IMR-90 (cell line): ENCODE measurements at places on chromosomes 16 and 17. TPM values are rescaled to one million over a fixed set of nuclear protein-coding genes. Genes with fewer than 3 reads are reported as not detected.

Gene CCL1
- total RNA-seq: not detected in 2 replicates

Gene EIF3C
- total RNA-seq: 132 and 184 TPM in 2 replicates

Gene KRTAP1-1
- 0.83 and 0.90 TPM in 2 replicates for total RNA-seq

GRCh38 chr16:73616166-73616753, 568.3 kb upstream of the ZFHX3 start:
- no peak for DNase-seq

GRCh38 chr17:7484919-7485377, 782 bp downstream of the POLR2A start:
- no peak for DNase-seq

- DNase-seq: peak; percentile 34
Measured at GRCh38 chr16:67804853-67805542, 1.4 kb downstream of the RANBP10 start.

DNA sequence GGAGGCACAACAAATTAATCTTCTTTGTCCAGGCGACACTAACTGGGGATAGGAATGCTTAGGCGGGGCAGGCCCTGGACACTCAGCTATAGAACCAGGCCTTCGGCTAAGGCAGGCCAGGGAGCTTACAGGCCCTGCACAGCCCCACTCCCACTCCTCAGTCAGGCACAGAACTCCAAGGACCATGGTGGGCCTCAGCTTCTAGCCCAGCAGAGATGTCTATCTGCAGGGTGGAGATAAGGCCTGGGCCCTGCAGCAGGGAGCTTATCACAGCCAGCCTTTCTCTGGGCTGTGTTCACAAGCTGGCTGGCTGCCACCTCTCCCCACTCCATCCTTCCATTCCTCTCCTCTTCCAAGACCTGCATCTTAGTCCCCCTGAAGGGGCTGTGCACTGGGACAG, 68.1 kb downstream of the TMEM132E start:
- DNase-seq: no peak

GRCh38 chr16:30444231-30445148, 1.2 kb downstream of the SEPHS2 start:
- DNase-seq: no peak

DNA sequence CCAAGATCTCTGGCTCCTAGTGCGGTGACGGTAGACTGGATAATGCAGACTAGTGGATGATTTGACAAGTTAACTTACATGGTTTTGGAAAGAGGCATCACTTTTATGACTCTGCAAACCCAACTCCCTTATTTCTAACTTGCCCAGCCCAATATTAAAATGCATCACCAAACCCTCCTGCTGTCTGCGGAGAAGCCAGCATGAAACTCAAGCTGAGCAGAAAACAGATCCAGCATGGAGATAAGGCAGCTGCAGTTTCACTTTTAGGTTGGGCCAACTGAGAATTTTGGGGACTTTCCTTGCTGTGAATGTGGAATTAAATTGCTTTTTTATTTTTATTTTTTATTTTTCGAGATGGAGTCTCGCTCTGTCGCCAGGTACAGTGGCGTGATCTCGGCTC, 27.8 kb downstream of the CDH1 start:
- no peak for DNase-seq

DNA sequence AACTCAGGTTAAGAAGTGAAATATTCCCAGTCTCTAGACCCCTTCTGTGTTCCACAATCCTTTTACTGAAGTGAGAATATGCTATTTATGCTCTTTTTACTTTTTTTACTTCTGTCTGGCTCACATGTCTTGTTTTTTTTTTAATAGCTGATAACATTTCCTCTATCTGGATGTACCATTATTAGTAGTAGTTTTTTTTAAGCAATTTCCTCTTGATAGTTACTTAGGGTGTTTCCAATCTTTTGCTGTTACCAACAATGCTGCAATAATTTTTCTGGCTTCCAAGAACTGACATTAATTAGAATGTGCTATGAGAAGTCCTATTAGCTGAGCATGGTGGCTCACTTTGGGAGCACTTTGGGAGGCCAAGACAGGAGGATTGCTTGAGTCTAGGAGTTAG, 32.0 kb downstream of the KSR1 start:
- DNase-seq: no peak

GRCh38 chr17:55254375-55254774, 10.4 kb upstream of the HLF start:
- DNase-seq: no peak

DNA sequence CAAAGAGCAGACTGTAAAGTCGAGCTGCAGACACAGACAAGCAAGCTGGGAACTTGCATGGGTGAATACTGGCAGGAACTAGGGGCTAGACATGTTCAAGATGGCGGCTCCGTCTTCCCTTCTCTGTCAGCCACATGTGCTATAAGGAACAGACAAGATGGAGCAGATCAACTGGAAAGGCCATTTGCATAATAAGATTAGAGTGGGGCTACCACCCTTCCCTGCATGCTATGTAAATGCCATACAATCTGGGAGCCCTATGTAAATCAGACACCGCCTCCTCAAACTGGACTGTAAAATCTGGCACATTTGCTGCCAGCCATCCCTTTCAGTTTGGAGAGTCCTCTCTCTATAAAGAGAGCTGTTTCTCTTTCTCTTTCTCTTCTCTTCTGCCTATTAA, 640.1 kb upstream of the CDH8 start:
- DNase-seq: no peak

- peak; percentile 96 for DNase-seq
Measured at GRCh38 chr16:4214215-4214621, 27.7 kb downstream of the SRL start.

- DNase-seq: no peak
Measured at GRCh38 chr17:6536053-6536452, 20.3 kb downstream of the PITPNM3 start.
